NCI-H1092 treated with DMSO at 0.1 percent for 48 hours (cell line): ENCODE measurements at places on chromosomes 13 and 19.

DNA sequence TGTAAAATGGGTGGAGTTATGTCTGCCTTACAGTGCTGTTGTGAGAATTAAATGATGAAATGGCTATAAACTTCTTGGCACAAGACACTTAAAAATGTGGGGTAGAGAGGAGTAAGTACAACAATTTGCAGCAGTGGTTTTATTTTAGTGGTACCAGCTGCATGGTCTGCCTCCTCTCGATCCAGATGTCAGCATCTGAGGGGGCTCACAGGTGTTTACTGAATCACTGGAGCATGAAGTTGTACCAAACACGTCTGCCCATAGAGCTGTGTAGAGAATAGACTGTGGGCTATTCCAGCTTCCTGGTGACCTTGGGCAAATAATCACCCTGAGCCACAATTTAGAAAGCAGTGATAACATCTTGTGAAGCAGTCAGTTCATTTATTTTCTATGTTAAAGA is 11.1 kb downstream of the SLC10A2 start:
- DNase-seq, result no peak

DNA sequence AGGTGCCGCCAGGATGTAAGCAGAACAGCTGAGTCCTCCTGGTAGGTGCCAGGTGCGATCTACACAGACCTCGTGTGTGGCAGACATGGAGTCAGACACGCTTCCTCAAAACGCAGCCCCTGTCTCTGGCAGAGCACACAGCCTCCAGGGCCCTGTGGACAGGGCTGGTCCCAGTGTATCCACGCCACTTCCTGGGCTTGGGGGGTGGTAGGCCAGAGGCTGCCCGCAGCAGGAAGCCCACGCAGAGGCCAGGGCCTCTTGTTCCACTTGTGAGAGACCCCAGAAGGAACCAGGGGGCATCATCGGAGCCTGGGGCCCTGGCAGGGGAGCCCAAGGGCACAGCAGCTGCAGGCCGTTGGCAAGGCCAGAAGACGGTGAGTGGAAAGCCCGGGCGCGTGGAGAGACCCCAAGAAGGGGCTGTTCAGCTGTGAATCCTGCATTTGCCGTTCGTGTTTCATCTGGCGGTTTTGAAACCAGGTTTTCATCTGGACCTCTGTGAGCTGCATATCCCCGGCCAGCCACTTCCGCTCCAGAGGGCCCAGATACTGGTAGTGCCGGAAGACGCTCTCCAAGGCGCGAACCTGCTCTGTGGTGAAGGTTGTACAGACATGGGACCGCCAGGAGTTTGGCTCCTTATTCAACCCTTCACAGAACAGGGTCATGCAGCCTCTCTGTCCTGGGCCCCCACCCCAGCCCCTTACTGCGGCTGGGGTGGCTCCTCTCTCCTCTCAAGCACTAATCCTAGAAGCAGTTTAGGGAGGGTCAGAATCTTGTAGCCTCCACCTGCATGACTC is 25.1 kb upstream of the SLITRK1 start:
- no peak for DNase-seq

GRCh38 chr19:49666120-49666444 is 349 bp downstream of the BCL2L12 start:
- no peak for DNase-seq

DNA sequence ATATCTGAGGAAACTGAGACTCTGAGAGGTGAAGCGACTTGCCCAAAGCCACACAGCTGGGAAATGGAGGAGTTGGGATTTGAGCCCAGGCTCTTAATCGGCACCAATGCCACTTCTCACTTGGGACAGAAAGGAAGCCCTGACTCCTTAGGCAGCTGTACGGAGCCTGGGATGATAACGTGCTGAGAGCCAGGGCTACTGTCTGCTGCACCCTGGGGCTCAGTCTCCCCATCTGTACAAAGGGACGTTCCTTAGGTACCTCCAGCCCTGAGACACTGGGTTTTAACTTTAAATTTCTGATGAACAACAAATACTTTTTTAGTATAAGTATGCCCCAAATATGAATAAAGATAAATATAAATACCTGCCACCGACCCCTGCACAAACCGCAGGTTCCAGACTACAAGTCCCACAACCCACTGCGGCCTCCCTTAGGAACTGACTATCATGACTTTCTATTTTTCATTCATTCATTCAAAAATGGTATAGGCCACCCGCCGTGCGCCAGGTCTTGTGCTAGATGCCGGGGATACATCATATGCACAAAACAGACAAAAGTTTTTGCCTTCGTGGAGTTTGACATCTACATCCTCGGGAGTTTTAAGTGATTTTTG is 776 bp upstream of the NCLN start:
- no peak for DNase-seq

DNA sequence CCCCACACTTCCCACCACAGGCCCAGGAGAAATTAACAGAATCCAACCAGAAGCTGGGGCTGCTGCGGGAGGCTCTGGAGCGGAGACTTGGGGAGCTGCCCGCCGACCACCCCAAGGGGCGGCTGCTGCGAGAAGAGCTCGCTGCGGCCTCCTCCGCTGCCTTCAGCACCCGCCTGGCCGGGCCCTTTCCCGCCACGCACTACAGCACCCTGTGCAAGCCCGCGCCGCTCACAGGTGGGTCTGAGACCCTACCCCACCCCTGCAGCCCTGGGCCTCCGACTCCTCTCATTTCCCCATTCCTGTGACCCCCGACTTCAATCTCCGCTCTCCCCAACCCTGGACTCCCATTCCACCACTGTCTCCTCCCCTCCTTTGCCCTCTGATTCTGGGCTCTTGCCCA is 17.8 kb downstream of the PKN1 start:
- no peak for DNase-seq

GRCh38 chr13:75145927-75146326 is 336.0 kb downstream of the TBC1D4 start:
- no peak for DNase-seq

- no peak for DNase-seq
These were observed 14.2 kb downstream of the UPF1 start for GRCh38 chr19:18845961-18846360.

- DNase-seq, result no peak
These were observed 251.5 kb upstream of the STARD13 start for GRCh38 chr13:33537026-33537425.
